ENCODE measurements at places on chromosomes 1 and 21. TPM values are rescaled to one million over a fixed set of nuclear protein-coding genes. Genes with fewer than 3 reads are reported as not detected.

DNA sequence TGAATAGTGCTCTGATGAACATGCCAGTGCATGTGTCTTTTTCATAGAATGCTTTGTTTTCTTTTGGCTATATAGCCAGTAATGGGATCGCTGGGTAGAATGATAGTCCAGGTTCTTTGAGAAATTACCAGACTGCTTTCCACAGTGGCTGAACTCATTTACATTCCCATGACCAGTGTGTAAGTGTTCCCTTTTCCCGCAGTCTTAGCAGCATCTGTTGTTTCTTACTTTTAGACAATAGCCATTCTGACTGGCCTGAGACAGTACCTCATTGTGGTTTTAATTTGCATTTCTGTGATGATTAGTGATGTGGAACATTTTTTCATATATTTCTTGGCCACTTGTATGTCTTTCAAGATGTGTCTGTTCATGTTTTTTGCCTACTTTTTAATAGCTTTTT is 784.5 kb downstream of the USP25 start:
- no peaks in the 10 kb centered on the region for H3K4me1 ChIP-seq
- H3K4me3 ChIP-seq: no peak overlapping the region
- no peaks in the 10 kb centered on the region for H3K27me3 ChIP-seq
- H3K36me3 ChIP-seq: peaks cover 8% of the 10 kb centered on the region
- H3K27ac ChIP-seq: no peak overlapping the region

- peaks cover 5% of the 10 kb centered on the region for H3K36me3 ChIP-seq
- peak; percentile 71 for DNase-seq
- H3K27me3 ChIP-seq: no peaks in the 10 kb centered on the region
- no peak overlapping the region for H3K4me3 ChIP-seq
- no peak overlapping the region for H3K27ac ChIP-seq
These were observed 97.5 kb upstream of the CTTNBP2NL start for GRCh38 chr1:112298558-112298957.

- H3K4me1 ChIP-seq: no peaks in the 10 kb centered on the region
- no peak for DNase-seq
- H3K4me3 ChIP-seq: no peak overlapping the region
- H3K36me3 ChIP-seq: no peaks in the 10 kb centered on the region
These were observed 53.1 kb upstream of the ATF3 start for GRCh38 chr1:212555426-212555825.

GRCh38 chr1:202572867-202573266 is 137.4 kb downstream of the SYT2 start:
- no peak overlapping the region for H3K27ac ChIP-seq
- no peaks in the 10 kb centered on the region for H3K27me3 ChIP-seq
- no peak overlapping the region for H3K4me3 ChIP-seq
- H3K4me1 ChIP-seq: peaks cover 13% of the 10 kb centered on the region
- DNase-seq: no peak

DNA sequence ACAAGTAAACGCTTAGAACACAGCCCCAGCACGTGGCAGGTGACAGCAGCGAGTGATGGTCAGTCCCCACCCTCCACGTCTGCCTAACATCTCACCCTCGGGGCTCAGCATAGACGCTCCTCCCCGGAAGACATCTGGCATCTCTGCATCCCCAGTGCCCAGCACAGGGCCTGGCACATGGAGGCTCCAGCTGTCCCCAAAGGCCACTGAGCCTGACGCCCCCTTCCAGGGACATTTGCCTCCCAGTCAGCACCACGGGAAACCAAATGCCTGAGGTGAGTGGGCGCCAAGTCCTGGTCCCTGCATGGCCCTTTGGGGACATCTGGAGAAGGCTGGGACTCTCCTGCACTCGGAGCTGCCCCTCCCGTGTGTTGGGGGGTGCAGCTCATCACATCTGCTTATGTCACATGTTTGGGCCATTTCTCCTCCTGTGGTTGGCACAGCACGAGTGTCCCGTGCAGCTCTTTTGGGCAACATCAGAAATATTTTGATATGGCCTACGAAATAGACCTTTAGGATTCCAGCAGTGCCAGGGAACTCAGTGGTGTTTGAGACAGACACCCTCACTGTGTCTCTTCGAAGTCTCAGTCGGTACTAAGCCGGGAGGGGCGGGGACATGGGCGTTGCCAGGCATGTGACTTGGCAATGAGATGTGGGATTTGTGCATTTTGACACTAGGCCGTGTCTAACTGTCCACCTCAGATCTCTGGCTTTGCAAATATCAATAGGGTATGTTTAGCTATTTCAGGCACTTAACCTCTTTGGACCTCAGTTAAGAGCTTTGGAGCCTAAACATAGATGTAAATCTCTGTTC is 315.0 kb downstream of the PTPRU start:
- no peaks in the 10 kb centered on the region for H3K27me3 ChIP-seq
- H3K4me3 ChIP-seq: no peak overlapping the region
- no peak for DNase-seq
- no peak overlapping the region for H3K27ac ChIP-seq

DNA sequence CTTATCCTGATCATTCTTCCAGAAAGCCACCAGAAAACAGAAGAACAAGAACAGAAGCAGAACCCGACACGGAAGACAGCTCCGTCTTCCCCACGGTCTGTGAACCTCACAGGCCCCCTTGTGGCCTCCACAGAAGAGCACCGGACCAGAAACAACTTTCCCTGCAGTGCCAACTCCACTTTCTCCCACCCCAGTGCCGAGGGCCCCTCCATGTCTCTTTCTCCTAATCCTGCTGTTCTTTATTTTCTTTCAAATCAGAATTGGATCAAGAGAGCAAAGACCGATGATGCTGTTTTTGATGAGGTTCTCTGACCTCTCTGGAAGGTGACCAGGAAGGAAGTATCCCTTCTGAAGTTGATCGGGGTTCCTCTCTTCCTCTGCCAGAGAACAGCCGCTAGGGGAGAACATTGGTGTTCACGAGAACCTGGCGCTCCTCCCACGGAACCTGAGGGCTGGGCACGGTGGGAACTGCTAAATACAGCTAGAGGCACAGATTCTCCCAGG is 58.9 kb upstream of the CTTNBP2NL start:
- no peak overlapping the region for H3K27ac ChIP-seq
- H3K4me1 ChIP-seq: no peaks in the 10 kb centered on the region
- DNase-seq: peak; percentile 54
- H3K4me3 ChIP-seq: no peak overlapping the region
- no peaks in the 10 kb centered on the region for H3K27me3 ChIP-seq
- H3K36me3 ChIP-seq: no peaks in the 10 kb centered on the region

SOAT1 gene
- total RNA-seq: 7.5 TPM

SLC45A1 gene
- total RNA-seq: 0.63 TPM

All from H9 (cell line).